ENCODE measurements at places on chromosomes 7 and 10.

DNA sequence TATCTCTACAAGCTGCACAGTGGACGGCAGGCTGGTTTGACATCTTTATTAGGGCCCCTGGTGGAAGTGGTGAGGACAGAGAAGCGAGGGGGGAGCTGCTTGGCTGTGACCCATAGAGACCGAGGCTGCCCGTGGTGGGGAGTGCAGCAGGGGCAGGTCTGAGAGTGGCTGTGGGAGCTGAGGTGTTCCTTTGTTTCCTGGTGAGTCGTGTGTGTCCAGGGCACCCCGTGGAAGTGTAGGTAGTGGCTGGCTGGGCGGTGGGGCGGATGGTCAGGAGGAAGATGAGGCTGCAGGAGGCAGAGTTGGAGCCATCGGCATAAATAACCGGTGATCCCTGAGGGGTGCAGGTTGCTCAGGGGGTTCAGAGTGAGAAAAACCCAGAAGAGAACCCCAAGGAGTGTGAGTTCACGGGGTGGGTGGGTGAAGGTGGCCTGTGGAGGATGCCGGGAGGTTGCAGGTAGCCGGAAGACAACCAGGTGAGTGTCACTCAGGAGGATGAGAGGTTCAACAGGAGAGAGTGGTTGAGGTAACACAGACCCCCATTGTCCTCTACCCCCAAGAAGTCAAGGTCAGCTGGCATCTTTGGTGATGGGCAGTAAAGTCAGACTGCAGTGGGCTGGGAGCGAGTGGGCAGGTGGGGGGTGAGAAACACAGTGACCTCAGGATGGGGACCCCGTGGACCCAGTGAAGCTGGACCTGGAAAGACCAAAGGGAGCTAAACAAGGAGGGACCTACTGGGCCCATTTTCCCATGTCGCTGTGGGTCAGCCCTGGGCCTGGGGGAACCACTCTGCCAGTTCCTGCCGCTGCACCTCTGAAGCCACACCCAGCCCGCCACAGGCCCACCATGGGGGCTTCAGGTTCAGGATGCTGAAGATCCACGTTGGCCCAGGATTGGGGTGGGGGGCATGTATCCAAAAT lies 7.8 kb downstream of the ATP6V0E2 start:
- DNase-seq, result no peak

- no peak for DNase-seq
These were observed 6.1 kb upstream of the TMEM184A start for GRCh38 chr7:1562116-1562515.

DNA sequence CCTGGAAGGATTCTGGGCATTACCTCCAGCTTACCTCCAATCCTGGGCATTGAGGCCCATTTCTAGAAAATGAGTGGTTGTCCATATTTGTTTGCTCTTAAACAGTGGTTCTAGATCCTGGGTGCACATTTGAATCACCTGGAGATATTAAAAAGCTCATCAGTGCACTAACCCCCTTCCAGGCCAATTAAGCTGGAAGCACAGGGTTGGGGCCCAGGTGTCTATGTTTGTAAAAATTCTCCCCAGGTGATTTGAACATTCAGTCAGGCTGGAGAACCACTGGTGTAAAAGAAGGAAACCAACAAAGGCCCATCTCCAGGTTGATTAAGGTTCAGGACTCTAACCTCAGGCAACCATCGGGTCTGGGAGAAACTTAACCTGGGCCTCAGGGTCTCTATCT lies 102.6 kb upstream of the NANOS1 start:
- DNase-seq, result no peak

- no peak for DNase-seq
These were observed 96.4 kb downstream of the CREM start for GRCh38 chr10:35223016-35223415.

DNA sequence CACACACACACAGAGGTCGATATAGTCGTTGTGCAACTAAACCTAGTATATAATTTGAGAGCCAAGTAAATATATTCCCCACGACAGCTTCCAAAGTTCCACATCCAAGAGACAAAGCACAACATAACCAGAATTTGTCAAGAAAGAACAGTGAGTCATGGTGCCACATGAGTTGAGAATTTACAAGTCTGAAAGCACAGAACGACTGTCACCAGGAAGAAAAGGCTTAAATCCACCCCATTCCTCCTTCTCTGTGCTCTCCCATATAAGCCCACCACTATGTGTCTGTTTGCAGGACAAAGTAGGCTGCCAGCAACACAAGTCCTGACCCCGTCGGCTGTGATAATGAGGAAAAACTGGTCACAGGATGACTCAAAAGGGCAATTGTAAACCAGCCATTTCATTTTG lies 32.8 kb downstream of the GSAP start:
- DNase-seq, result no peak

GRCh38 chr7:16891874-16892643 lies 10.3 kb upstream of the AGR3 start:
- no peak for DNase-seq

GRCh38 chr10:27819781-27820531 lies 74.3 kb upstream of the MKX start:
- no peak for DNase-seq

GRCh38 chr7:37943905-37944736 lies 23.7 kb downstream of the EPDR1 start:
- no peak for DNase-seq

DNA sequence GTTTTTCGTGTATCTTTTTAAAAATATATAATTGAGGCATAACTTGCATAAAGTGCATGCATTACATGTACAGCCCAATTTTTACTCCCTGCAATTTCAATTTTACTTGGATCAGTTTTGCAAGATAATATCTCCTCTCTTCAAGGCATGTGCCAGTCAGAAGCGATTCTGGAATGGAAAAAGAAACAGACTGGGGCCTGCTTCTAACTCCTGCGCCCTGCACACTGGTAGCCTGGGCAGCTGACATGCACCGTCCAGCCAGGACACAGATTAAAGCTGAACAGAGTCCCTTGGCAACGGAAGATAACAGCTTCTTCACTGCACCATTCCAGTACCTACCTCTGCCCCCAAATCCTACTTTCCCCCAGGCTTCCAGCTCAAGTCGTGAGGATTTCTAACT lies 182.1 kb downstream of the FAM107B start:
- no peak for DNase-seq

- DNase-seq, result no peak
These were observed 113.7 kb downstream of the CDK14 start for GRCh38 chr7:90709501-90710465.

DNA sequence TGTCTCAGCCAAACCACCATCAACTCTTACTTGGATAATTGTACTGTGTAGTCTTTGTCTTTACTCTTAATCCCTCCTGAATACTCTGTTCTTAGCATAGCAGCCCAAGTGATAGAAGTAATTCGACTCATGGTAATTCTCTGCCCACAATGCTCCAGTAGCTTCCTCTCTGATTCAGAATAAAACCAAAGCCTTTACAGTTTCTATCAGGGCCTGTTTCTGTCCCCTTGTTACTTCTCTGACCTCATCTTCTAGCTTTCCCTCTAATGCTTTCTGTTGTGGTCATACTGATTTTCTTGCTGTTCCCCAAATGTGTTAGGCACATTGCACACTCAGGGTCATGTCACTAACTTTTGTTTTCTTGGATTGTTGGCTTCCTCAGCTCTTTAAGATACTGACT lies 8.0 kb downstream of the ZNF518A start:
- no peak for DNase-seq

DNA sequence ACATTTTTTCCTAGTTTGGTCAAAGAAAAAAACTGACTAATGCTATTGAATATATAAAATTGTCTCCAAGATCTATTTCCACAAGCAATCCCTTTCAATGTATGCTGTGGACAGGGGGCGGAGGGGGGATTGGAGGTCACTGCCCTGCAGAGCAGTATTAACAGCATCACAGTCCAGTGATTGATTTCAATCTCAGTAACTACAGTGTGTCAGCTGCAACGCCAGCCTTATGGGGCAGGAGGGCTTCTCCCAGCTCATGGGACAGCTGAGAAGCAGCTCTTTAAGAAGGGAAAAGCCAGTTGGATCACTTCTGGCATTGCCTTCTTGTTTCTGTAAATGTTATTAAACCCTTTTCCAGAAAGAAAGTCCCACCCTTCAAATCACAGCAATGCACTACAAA lies 65.0 kb downstream of the RAPGEF5 start:
- no peak for DNase-seq

- DNase-seq, result no peak
These were observed 34.0 kb upstream of the PAPSS2 start for GRCh38 chr10:87625661-87626060.

GRCh38 chr7:108289852-108290251 lies 159.7 kb upstream of the LAMB4 start:
- no peak for DNase-seq

DNA sequence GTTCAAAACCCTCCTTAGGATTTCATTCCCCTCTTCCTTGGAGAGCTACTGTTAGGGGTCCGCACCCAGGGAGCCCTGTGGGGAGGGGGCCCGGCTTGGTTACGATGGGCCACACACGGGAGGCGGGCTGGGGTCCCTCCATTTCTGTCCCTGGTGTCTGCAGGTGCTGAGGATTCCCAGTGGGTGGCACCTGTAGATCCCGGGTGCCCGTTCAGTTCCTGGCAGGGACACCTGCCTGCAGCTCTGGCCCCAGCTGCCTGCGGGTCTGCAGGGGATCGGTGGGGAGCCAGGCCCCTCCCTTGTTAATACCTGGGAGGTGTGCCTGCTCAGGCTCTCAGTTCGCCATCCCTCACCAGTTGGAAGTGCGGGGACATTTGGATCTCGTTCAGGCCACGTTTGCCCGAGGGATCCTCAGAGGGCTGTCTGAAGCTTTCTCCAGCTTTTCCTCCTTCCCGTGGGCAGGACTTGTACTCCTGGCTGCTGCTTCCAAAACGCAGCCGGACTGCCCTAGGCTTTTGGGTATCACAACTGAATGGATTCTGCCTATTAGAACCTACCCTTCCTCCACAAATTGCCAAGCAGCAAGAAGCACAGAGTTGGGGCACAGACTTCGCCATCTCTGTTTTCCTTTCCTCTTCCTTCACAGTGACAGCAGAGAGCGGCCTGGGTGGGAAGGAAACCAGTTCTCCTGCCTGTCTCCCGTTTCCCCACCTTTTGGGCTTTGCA lies 22.3 kb upstream of the IL15RA start:
- no peak for DNase-seq

- DNase-seq, result no peak
These were observed 4.1 kb upstream of the LRRC17 start for GRCh38 chr7:102908676-102909075.

DNA sequence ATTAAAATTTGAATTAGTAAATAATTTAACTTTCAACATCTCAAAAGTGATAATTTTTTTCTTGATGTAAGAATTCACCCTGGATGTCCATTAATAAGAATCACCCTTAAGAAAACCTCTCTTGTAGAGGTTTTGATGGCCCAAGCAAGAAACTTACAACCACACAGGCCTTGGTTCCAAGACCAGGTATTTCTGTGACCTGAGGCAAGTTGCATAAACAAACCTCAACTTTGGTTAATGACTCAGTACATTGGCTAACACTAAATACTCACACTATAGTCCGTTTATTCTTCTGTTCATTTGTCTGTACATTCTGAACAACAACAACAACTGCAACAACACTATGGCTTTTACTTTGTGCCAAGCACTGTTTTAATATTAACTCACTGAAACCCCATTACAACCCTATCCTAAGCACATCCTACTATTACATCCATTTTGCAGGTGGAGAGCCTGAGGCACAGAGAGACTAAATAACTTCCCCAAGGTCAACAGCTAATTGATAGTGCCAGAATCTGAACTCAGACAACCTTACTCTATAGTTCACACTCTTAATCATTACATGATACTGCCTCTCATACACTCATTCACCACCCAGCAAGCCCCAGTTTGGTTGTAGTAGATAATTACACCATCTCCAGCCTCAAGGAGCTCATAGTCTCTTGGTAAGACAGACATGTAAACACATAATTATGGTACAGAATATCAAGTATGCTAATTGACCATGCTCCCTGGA lies 6.6 kb downstream of the ANK3 start:
- DNase-seq, result no peak

DNA sequence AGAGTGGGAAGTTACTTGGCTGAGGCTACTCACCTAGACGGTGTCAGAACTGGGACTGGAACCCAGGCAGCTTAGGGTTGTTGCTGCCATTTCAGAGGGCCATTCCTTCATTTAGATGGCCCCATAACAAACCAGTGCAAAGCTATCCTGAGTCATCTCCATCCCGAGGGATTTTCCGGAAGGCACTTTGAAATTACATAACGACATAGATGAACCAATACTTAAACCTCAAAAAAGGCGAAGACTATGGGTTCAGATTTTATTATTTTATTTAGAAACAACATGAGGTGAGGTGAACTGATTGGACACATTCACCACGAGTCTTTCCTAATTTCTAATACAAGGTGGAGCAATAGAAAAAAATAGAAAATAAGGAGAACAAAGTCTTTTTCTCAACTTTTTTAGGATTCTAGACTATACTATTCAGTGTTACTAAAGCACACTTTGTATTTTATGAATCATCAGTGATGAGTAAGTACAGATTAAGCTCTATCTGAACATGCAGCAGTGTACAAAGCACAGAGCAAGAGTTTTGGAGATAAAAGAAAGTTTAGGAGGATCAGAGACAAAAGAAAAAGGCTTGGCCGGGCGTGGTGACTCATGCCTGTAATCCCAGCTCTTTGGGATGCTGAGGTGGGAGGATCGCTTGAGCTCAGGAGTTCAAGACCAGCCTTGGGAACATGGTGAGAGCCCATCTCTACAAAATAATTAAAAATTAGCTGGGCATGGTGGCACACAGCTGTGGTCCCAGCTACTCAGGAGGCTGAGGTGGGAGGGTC lies 79.5 kb upstream of the SVIL start:
- no peak for DNase-seq

GRCh38 chr10:64014281-64014680 lies 493.1 kb downstream of the REEP3 start:
- DNase-seq, result no peak

- no peak for DNase-seq
These were observed 37.5 kb downstream of the PLEKHA8 start for GRCh38 chr7:30065746-30066145.

DNA sequence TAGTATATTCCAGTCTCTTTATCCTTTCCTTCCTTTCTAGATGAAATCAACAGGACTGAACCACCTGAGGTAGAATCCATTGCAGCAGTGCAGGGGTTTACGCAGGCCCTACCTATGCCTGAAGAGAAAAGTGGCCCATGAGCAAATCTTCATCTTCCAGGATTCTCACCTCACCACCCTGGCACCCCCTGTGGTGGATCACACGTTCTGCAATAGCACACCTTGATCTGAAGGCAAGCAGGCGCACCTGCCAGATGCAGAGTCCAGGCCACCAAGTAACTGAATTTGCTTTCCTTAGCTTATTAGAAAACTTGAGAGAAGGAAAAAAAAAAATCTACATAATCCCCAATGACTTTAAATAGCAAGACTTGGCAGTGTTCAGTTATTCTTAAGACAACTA lies 121.4 kb downstream of the PIP4K2A start:
- no peak for DNase-seq

GRCh38 chr10:89540420-89540949 lies 5.1 kb upstream of the SLC16A12 start:
- no peak for DNase-seq

GRCh38 chr10:58412502-58412961 lies 27.3 kb downstream of the TFAM start:
- no peak for DNase-seq

DNA sequence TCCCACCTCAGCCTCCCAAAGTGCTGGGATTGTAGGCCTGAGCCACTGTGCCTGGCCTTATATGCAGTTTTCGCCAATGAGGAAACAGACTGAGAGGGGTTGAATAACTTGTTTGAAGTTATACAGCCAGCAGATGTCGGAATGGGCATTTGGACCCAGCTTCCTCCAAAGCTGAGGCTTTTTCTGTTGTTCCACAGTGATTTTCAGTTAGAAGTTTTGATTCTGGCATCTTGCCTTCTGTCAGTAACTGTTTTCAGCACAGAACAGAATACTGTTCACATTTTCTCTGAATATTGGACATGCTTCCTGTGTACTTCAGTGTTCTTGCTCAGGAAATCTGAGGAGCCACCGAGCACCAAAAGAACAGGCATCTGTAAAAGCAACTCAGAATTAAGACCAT lies 287.2 kb downstream of the CAMK1D start:
- no peak for DNase-seq

Measured in D721Med (cell line).